IMR-90 (cell line): ENCODE measurements at places on chromosomes 16 and 17.

GRCh38 chr17:59623151-59623550 is 3.5 kb downstream of the CLTC start:
- no peak for DNase-seq

DNA sequence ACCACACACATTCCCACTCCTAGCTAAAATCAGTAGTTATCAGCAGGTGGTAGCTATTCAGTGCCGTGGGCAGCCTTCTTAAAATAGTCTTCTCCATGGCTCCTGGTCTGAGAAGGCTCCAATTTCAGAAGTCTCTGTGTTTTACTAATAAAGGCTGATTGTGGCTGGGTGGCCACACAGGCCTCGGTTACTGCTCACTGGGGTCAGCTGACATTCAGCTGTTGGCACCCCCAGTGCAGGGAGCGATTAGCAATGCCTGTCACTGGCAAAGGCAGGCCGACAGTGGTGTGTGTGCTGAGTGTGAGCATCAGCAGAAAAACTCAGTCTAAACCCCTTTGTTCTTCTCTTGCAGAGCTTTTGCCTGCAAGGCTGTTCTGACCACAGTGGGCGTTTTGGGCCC is 16.6 kb upstream of the DBNDD1 start:
- no peak for DNase-seq

GRCh38 chr17:50304781-50305404 is 30.6 kb downstream of the TMEM92 start:
- peak; percentile 79 for DNase-seq

DNA sequence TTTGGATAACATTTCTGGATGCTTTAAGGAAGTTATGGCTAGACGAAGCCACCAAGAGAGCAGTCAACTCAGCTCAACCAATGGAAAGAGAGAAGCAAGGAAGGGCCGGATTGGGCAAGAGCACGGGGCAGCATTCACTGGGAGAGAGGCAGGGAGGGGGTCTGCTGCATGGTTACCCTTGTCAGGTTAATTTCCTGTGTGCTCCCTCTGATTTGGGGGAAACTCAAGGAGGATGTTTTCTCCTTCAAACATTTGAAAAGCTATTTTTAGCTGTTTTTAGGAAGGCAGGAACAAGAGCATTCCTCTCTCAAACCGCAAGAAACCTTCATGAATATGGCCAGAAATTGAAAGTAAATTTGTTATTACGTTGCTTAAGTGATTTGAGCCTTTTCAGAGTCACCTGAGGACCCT is 118.5 kb upstream of the ZFHX3 start:
- DNase-seq: no peak

DNA sequence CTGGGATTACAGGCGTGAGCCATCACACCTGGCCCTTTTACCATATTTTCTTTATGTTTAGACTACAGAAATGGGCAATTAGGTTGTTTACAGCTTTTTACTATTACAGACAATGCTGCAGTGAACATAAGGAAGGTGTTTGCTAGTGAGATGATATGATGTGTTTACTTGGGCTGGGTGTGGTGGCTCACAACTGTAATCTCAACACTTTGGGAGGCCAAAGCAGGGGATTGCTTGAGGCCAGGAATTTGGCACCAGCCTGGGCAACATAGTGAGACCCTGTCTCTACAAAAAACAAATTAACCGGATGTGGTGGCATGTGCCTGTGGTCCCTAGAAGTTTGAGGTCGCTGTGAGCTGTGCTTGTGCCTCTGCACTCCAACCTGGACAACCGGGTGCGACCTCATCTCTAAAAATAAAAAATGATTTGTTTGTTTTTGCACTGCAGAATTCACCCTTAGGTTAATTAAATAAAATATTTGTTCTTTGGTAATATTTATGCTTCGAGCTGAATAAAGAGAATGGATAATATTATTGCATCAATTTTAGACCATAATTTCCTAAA is 15.0 kb downstream of the PAFAH1B1 start:
- DNase-seq: no peak

- DNase-seq: no peak
Measured at GRCh38 chr16:71629278-71630016, 3.5 kb downstream of the MARVELD3 start.

- peak; percentile 49 for DNase-seq
Measured at GRCh38 chr16:72099377-72099818, 5.8 kb downstream of the DHX38 start.

DNA sequence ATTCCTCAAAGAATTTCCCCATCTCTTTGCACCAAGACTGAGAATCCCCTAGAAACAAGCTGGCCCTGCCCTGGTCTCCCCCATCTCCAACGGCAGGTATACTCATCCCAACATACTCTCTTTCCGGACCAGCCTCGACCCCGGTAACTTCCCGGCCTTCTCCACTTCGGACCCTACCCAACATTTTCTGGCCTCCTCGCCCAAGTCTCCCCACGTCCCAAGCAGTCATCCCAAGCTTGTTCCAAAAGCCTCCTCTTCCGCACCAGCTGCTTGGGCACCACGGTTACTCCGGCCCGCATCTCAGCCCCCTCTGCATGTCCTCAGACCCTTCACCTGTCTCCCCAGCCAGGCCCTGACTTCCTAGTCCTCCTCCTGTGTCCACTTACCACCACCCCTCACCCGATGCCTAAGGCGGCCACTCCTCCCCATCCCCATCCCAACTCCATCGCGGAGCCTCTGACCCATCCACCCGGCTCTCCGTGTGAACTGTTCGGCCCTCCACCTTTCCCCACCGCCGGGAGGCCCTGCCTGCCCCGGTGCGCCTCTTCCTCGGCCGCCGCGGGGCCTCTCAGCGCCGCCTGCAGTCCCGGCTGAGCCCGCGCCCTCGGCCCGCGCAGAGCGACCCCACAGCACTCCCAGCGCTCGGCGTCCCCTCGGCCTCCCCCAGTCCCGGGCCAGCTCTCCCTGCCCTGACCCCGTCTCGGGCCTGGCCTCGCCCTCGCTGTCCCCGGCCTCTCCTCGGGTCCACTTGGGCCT is 994 bp downstream of the PITPNA start:
- DNase-seq: no peak

DNA sequence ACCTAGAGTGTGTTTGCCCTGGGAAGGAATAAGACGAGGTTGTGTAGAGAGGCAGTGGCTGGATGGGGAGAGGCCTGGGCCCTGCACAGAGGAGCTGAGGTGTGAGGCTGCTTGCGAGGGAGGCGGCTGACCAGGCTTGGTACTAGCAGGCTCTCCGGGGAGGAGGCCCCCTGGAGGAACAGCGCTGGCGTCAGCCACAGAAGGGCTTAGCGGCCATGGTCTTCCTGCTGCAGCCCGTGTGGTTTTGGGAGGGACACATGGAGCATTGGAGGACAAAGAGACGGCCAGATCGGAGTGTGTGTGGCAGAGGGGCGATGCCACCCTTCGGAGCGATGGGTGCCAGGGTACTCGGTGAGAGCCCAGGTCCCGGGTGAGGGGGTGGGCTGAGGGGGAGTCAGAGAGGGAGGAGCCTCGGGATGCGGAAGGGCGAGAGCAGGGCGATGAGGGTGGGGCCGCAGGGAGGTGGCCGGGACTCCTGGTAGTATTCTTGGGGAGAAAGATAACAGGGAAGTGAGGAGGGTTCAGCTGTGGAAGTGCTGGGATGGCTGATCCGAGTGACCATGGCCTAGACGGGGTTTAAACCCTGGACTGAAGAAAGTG is 8.3 kb downstream of the BANP start:
- DNase-seq: no peak

GRCh38 chr17:1244606-1245012 is 25.6 kb upstream of the BHLHA9 start:
- DNase-seq: peak; percentile 33

DNA sequence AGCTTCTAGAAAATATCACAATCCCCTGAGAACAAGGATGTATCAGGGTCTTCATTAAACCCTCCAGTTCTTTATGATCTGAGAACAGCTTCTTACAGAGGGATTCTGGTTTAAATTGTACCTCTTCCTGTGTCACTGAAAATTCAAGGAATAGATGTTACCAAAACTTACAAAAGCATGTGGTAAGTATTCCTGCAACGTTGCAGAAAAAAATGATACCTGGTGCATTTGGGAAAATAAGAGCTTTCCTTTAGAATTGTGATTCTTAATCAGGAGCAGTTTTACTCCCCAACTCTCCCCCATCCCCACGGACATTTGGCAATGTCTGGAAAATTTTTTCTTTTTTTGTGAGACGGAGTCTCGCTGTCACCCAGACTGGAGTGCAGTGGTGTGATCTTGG is 7.3 kb downstream of the SLFN14 start:
- DNase-seq: no peak

GRCh38 chr16:67942200-67942509 is 1.8 kb downstream of the LCAT start:
- peak; percentile 20 for DNase-seq

GRCh38 chr16:12082226-12082887 is 105.8 kb downstream of the SNX29 start:
- no peak for DNase-seq

DNA sequence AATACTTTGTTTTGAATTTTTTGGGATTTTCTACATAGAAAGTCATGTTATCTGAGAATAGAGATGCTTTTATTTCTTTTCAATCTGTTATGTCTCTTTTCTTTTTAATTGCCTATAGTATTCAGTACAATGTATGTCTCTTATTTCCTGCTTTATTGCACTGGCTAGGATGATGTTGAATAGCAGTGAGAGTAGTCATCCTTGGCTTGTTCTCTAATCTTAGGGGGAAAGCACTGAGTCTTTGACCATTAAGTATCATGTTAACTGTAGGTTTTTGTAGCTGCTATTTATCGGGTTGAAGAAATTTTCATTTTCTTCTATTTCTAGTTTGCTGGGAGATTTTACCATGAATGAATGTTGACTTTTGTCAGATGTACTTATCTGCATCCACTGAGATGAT is 10.0 kb upstream of the ABCA3 start:
- DNase-seq: peak; percentile 31

DNA sequence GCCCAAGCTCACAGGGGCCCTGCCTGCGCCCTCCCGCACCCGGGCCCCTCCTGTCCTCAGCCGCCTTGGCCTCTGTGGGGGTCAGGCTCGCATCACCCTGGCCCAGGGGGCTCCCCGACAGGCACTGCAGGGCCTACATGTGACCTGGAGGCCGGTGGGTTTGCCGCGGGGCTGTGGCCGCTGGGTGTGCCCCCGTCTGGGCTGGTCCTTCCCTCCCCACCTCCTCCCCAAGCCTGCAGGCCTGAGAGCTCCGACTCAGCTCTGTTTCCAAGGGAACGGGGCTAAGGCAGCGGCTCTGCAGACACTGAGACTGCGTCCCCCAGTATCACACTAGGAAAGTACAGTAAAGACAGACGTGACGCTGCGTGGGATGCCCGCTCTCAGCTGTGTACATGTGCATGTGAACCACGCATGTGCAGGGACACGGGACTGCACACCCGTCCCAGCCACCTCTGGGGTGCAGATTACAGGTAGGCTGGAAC is 16.5 kb upstream of the WDR45B start:
- DNase-seq: no peak

DNA sequence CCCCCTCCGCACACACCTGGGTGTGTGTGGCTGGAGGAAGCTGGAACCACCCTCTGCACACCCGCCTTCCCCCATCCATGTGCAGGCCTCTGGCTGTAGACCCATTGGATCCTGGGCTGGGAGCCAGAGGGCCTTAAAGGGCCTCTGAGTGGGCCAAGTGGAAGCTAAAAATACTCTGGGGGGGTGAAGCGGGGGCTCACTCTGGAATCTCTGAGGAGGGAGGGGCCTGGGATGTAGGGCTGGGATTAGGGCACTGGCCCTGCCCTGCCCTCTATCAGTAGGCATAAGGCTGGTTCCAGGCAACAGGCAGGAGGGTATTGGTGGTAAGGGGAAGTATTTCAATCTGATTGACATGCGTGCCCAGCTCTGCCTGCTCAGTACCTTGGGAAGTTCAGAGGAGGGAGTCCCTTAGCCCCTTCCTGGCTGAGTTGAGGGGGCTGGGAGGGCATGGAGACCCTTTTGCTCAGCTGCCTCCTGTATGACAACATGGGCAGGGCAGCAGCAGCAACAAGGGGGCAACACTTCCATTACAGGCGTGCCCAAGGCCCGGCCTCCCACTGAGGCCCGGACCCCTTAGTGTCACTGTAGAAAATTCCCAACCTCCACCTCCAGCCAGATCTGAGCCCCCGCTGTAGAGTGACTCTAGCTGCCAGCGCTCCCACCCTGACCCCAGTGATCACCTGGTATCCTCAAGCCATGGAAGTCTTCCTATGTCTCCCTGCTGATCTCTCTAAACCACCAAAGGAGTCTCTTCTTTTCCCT is 5.2 kb downstream of the ITGA3 start:
- peak; percentile 75 for DNase-seq

- no peak for DNase-seq
Measured at GRCh38 chr17:15380446-15380845, 39.0 kb upstream of the TEKT3 start.
